AG10803 (cell line): ENCODE measurements at places on chromosomes 7 and 10.
A peak's percentile ranks its signal among the peaks of the same experiment; 100 is the strongest.

DNA sequence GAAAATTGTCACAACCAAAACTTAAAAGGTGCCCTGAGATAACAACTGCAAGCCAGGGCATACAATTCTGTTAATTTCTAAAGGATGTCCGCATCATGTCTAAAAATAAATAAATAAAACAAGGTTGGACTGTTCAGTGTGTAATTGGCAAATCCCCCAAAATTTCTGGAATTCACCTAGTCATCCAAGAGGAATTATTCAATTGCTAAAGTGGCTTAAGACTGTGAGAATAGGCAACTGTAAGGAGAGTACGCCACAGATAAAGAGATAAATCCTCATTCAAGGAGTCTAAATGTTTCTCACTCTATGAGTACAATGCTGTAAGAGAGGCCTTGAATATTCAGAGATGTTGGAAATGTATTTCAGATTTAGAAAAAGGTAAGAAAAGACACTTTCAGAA, 37.2 kb downstream of the PIK3AP1 start:
- DNase-seq: peak; percentile 94

DNA sequence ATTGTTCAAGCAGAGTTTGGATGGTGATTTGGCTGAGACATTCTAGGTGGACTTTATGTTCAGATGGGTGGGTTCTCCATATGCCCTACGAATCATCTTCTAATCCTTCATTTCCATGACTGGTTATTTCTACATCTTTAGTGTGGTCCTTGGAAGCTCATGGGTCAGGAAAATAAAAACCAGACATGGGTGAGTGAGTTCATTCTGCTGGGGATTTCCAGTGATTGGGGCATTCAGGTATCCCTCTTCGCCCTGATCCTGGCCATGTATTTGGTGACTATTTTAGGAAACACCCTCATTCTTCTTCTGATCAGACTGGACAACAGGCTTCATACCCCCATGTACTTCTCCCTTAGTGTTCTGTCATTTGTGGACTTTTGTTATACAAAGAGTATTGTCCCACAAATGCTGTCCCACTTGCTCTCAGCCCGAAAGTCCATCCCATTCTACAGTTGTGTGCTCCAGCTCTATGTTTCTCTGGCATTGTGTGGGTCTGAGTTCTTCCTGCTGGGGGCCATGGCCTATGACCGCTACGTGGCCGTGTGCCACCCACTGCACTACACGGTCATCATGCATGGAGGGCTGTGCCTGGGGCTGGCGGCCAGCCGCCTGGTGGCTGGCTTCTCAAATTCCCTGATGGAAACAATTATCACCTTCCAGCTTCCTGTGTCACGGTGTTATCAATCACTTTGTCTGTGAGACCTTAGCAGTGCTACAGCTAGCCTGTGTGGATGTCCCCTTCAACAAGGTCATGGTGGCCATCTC, 19.2 kb upstream of the OR6B1 start:
- DNase-seq: no peak

- DNase-seq: peak; percentile 58
These were observed 736 bp downstream of the SKIDA1 start for GRCh38 chr10:21524526-21525366.

DNA sequence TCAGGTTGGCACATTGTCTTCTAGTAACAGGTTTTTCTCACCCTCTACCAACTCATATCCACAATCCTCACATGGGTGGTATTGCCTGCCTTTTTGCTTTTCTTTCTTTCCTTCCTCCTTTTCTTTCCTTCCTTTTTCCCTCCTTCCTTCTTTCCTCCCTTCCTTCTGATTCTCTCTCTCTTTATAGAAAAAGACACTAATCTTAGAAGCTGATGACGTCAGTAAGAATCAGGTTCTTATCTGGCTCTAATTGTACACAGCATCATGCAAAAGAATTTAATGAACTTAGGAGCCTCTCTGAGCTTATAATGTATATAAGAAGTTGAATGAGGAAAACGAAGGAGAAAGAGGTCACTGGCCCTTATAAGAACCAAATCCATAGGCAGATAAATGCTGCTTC, 328.3 kb downstream of the GRM8 start:
- DNase-seq: no peak

GRCh38 chr10:43249962-43250614, 16.8 kb downstream of the RASGEF1A start:
- DNase-seq: no peak

GRCh38 chr10:94279835-94280709, 82.7 kb downstream of the NOC3L start:
- DNase-seq: peak; percentile 63

DNA sequence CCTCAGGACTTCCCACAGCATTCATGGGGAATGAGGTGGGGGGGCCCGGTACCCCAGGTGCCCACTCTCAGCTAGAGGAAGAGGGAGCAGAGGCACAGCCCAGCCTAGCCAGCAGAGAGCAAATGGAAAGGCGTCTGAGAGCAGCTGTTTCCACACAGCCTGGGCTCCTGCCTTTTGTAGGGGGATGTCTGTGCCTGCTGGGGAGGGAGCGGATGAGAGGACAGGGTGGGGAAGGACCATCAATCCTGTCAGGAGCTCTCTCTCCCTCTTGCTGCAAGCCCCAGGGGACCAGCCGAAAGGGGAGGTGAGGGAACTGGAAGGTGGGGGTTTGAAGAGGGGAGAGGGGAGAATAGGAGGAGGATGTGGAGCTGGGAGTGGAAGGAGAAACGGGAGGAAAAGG, at the start of gene PKD2L1:
Gene PKD2L1, minus strand, starts transcription at position 150 of the 400 bp plus-strand sequence. Its CDS starts 125 bp downstream, at position 25.
- DNase-seq: no peak

- no peak for DNase-seq
These were observed 59.5 kb downstream of the AHR start for GRCh38 chr7:17357952-17358351.

- DNase-seq: no peak
These were observed 95.5 kb downstream of the MAP3K8 start for GRCh38 chr10:30529373-30529998.
